ENCODE measurements at places on chromosomes 3 and 15.

DNA sequence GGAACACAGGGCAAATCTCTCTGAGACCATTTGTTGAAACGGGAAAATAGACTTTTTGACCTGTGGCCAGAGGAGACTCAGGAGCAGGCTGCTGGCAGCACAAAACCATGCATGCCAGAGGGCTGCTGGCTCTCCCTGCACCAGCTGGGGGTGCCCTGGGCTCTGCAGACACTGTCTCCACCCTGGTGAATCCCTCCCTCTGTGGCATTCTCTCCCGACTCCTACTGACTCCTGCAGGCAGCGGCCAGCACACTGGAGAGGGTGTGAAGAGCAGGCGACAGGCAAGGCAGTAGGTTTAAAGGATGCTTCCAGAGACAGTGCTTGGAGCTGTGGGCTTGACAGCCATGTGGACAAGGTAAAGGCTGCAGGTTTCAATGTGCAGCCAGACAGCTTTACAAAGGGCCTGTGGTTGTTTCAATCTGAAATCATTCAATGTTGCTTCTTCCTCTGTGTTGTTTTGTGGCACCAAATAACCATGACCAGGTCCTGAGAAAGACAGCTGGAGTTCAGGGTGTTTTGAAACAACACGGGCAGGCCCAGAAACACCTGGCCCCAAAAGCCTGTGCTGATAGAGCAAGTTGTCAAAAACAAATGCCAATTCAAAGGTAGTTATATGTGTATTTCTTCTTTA, 431.0 kb upstream of the ATP10A start:
- DNase-seq, result no peak

GRCh38 chr3:170864525-170865208, 5.3 kb downstream of the RPL22L1 start:
- DNase-seq, result no peak

DNA sequence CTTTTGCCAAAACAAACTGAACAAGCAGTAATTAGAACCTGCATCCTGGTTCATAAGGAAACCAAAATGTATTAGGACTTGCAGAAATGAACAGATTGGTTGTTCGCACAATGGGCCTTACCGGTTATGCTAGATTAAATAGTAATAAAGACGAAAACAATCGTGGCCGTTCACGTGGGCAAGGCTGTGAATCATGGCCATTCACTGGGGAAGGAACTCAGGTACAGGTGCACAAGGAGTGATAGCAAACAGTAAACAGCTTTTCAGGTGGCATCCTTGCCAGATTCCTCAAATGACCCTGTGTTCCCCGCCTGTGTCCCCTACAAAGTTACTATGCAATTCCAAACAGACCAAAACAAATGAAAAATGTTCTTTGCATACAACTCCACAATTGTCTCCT, 8.2 kb downstream of the LRIG1 start:
- no peak for DNase-seq

DNA sequence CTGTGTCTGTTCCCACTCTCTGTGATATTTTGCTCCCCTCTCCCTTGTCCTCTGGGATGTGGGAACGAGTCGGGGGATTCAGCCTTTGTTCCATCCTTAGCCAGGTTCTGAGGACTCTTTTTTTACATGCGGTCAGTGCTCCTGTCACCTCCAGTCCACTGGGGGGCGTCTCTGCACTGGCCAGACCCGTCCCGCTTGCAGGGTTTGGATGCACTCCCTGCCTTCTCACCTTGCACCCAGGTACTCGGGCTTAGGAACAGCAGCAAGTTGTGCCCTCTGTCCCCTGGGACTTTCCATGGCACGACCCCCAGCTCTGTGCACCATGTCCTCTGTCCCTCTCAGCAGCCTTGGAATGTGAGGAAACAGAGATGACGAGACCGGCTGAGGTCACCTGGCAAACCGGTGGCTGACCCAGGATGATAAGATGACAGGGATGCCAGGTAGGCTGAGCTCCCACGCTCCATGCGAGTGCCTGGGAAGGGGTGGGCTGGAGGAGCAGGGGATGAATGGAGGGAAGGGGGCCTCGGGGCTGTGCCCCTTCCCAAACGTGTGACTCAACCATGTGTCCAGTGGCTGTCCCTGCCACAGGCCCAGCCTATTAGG, 27.3 kb upstream of the FGD5 start:
- DNase-seq, result no peak

DNA sequence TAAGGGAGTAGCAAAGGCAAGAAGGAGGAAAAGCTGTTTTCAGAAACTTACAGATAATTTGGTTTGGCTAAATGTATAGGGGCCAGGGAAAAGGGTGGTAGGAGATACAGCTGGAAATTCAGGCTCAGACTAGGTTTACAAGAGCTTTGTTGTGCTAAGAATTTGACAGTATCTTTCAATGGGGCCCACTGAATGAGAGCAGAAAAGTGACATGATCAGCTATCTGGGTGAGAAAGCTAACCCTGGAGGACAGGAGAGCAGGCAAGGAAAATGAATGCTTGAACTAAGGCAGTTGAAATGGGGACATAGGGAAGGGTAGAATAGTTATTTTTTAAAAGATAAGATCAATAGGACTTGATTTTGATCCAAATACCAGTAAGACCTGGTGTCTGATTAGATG, 2.8 kb upstream of the EIF4G1 start:
- DNase-seq, result no peak

DNA sequence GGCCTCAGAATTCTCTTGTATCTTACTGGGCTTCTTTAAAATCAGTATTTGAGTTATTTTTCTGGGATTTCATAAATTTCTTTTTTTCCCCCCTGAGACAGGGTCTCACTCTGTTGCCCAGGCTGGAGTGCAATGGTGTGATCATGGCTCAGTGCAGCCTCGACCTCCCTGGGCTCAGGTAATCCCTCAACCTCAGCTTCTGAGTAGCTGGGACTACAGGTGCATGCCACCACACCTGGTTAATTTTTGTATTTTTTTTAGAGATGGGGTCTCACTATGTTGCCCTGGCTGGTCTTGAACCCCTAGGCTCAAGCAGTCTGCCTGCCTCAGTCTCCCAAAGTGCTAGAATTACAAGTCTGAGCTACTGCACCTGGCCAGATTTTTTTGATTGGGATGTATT, 43.5 kb downstream of the NCK1 start:
- no peak for DNase-seq

DNA sequence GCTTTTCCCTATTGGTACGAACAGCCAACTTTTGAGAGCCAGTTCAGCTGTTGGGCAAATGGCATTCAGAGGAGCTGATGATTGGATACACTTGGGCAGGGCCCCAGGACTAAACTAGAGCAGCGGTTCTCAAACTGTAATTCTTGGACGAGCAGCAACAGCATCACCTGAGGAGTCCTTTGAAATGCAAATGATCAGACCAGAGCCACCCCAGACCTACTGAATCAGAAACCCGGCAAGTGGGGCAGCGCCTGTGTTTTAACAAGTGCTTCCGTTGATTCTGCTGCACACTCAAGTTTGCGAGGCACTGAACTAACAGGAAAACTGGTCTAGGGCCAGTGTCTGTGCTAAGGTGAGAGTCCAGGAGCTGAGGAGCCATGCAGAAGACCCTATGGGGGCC, 239.7 kb downstream of the UACA start:
- DNase-seq, result no peak

GRCh38 chr3:68210635-68211034, 556.2 kb upstream of the SUCLG2 start:
- DNase-seq, result no peak

GRCh38 chr15:76451540-76451939, 115.0 kb downstream of the ISL2 start:
- no peak for DNase-seq

GRCh38 chr15:69652751-69653305, 200.2 kb downstream of the RPLP1 start:
- DNase-seq, result no peak

- no peak for DNase-seq
Measured at GRCh38 chr3:18751514-18751913, 326.4 kb upstream of the SATB1 start.

DNA sequence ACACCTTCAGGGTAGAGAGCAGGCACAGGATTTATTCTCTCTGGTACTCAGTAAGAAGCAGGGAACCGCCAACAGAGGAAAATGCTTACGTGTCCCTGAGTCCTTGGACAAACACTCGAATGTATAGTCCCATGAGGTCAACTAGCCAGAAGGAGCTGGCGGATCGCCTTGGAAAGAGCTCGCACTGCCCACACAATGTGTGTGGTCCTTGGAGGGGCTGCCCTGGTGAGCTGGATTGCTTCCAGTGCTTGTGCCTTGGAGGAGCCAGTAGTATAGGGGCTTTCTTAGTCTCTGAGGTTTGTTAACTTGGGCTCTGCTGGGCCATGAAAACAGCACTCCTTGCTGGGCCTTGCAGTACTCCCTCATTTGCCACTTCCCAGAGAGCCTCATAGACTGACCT, 40.7 kb upstream of the VILL start:
- no peak for DNase-seq

DNA sequence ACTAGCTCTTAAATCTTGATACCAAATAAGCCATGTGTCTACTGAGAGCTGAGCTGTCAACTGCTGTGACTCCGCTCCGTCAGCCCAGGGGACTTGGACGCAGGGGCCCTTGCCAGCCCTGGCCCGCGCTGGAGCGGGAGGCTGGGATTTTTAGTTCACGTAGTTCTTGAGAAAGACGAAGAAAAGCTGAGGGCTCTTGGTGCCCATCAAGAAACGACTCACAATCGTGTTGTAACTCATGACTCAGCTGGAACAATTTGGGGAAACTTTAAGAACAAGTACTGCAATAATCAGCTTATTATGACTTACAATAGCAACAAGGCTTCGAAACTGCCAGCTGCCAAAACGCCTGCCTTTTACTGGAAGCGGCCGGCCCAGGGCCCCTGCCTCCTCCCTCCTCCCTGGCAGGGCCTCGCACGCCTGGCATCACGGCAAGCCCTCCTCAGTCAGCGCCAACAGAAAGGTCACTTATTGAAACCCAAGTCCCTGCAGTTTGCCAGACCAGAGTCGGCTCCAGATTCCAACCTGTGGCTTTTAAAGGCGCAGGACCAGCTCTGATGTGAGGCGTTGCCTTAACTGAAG, 60.3 kb downstream of the RGMA start:
- DNase-seq, result no peak

- DNase-seq, result no peak
Measured at GRCh38 chr15:39756806-39757522, 25.7 kb downstream of the FSIP1 start.

GRCh38 chr15:33425142-33425541, 114.4 kb downstream of the RYR3 start:
- no peak for DNase-seq

GRCh38 chr3:147890114-147890513, 480.9 kb downstream of the ZIC1 start:
- DNase-seq, result no peak

GRCh38 chr3:72887705-72888545, at the start of gene GXYLT2:
TSS of gene GXYLT2 (plus strand) at chr3:72888046. CDS start at chr3:72888234, 188 bp downstream.
- no peak for DNase-seq

- DNase-seq, result no peak
Measured at GRCh38 chr15:80182611-80183261, 29.9 kb downstream of the FAH start.

DNA sequence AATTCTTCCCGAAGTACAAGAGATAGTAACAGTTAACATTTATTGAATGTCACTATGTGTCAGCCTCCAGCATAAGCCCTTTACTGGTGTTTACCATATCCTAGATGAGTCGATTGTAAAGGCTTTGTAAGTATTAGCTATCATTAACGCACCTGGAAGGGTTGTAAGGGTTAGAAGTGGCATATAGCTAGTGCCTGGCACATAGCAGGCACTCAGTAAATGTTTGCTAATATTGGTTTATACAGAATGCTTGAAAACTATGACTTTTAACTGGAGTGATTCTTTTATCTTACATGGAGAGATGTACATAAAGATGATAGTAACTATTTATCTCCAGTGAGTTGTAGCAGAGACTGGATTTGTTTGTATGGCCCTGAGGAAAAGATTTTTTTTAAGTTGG, 46.3 kb upstream of the ATP11B start:
- DNase-seq, result no peak

- DNase-seq, result no peak
Measured at GRCh38 chr15:101657171-101657570, 5.0 kb upstream of the TM2D3 start.

- no peak for DNase-seq
Measured at GRCh38 chr3:170599091-170599490, 13.2 kb upstream of the SLC7A14 start.

DNA sequence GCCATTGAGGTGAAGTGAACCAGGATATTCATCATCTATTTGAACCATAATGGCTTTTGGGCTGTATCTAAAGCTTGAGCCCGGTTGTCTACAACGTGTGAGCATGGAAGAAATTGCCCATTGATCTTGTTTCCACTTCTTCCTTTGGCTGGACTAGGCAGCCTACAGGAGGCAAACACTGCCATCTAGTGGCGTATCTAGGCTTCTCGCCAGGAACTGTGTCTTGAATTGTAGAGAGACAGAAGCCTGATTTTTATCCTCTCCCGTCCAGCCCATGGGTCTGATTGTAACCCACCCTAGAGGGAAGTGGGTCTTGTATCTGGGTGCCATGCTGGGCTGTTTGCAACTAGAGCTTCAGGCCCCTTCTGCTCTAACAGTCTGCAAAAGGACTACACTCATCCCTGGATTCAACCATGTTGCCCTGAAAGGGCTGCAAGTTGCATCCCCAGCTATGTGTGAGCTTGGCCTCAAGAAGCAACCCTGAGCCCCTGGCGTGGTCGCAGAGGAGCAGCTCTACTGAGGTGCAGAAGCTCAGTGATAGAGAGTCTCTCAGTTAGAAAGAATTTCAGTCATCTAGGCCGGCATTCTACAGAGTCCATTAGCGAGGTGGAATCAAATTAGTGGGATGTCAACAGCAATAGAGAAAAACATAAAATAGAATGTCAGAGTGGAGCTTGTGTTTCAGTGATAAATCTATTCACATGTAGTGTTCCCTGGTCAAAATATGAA, 170.2 kb upstream of the UMPS start:
- peak; percentile 29 for DNase-seq

DNA sequence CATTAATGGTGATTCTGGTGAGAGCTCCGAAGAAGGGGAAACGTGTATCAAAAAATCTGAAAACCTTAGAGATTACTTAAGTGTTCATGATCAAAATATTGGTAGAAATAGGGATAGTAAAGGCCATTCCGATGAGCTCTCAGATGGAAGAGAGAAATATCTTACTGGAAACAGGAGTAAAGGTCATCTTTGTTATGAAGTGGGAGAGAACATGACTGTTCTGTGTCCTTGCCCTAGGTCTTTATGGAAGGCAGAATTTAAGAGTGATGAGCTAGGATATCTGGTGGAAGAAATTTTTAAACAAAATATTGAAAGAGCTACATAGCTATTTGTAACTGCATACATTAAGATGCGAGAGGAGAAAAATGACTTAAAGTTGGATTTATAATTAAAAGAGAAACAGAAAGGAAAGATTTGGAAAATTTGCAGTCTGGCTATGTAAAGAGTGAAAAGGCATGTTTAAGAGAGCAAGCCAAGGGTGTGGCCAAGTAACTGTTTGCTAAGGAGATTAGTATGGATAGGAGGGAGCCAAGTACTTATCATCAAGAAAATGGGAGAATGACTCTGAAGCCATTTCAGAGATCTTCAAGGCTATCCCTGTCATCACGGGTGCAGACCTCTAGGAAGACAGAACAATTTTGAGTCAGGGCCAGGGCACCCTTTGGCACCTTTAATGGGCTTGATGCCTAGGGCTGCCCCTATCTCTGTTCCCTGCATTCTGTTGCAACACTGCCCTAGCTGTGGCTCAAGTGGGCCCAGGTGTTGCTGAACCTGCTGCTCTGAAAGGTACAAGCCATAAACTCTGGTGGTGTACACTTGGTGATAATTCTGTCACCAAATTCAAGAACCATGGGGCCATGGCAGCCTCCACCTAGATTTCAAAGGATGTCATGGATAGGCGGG, 27.3 kb downstream of the SLMAP start:
- no peak for DNase-seq

Measured in T-helper 2 cell (primary cell).